Esophagus squamous epithelium (tissue), 5 donors: ENCODE measurements at places on chromosomes 7 and 10. TPM values are rescaled to one million over a fixed set of nuclear protein-coding genes. Genes with fewer than 3 reads are reported as not detected.

The C7orf57 gene
- total RNA-seq, result 0.57 TPM

DNA sequence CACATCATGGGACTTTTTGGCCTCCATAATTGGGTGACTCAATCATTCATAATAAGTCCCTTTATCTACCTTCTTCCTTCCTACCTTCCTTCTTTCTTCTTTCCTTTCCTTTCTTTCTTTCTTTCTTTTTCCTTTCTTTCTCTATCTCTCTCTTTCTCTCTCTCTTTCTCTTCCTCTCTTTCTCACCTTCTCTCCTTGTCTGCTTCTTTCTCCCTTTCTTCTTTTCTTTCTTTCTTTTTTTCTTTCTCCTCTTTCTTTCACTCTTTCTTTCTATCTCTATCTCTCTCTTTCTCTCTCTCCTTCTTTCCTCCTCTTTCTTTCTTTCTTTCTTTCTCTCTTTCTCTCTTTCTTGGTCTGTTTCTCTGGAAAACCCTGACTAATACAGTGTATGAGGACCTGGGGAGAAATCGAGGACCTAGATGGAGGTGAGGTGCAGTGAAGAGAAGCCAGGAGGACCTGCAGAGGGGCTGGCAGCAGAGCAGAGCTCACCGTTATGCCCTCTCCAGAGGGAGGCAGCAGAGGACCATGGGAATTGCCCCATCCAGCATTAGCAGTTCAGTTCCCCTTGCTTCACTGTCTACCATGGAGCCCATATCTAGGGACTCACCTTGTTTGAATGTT lies 52.7 kb upstream of the BTRC start:
- DNase-seq, result no peak

DNA sequence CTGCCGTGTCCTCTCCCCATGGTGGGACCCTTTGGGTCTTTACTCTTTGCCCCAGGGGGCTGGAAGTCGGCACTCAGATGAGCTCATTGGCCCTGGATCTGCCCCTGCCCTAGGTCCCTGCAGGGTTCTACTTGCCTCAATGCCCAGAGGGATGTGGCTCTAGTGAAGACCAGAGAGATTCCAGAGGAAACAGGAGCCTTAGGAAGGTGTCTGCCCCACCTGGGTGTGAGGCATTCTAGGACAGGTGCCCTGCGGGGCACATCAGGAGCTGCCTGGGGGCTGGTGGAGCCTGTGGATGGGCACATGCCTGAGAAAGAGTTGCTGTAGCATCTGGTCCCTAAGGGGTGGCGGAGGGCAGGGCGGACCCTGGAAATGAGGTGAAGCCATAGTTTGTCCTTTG lies 128.6 kb downstream of the ADCY1 start:
- no peak for DNase-seq

The FAM237B gene
- total RNA-seq, result not detected

The ZNF735 gene
- total RNA-seq, result not detected

The ZNF138 gene
- 11.3 TPM for total RNA-seq

DNA sequence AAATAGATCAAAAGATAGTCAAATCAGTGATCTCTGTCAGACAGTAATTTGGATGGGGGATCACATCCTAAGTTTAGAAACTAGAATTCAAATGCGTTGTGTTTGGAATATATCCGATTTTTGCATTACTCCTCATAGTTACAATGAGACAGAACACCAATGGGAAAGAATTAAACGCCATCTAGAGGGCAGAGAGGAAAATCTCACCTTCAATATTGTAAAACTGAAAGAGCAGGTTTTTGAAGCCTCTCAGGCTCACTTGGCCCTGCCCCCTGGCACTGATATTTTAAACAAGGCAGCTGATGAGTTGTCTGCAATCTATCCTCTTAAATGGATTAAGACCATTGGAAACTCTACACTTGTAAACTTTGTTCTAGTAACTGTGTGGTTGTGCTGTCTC lies 17.7 kb downstream of the FRG2B start:
- no peak for DNase-seq

DNA sequence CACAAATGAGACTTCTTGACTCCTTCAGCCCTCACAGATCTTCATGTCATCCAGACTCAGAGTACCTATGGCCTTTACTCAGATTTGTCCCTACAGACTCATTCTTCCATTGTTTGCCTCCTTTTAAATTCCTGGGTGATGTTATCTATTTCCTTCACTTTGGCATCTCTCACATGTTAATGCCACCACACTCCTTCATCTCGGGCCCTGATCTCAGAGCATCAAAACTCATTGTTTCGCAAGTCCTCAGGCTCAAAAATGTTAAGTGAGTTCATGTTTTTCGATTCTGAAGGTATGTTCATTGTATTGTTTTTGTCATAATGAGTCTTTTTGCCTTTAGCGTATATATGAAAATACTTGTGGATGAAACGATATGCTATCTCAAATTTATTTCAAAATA lies 62.3 kb upstream of the AHR start:
- DNase-seq, result no peak

The RAMP3 gene
- total RNA-seq, result 9.7 TPM

The RARRES2 gene
- total RNA-seq, result 1.1 TPM

- DNase-seq, result no peak
These were observed 26.0 kb downstream of the FRMPD2 start for GRCh38 chr10:48248462-48248861.

- DNase-seq, result no peak
These were observed 132.9 kb downstream of the PIP4K2A start for GRCh38 chr10:22581461-22581860.

DNA sequence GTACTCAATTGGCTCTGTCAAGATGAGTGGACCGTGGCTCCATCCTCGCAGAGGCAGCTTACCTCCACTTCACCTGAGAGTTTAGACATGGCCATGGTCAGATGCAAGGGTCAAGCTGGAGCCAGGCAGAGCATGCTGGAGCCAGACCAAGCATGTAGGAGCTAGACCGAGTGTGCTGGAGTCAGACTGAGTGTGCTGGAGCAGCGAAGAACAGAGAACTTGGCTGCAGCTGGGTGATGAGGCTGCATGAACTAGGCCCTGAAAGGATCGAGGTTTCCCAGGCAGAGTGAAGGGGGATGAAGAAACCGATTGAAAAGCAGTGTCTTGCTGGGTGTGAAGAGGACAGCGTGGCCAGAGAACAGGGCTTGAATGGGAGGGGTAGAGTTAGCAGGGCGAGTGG lies 86.1 kb downstream of the MKI67 start:
- no peak for DNase-seq

GRCh38 chr7:142854372-142855113 lies at the start of gene EPHB6:
Gene EPHB6 (plus strand): TSS chr7:142855076. CDS start chr7:142863228, 8,152 bp downstream.
- no peak for DNase-seq

DNA sequence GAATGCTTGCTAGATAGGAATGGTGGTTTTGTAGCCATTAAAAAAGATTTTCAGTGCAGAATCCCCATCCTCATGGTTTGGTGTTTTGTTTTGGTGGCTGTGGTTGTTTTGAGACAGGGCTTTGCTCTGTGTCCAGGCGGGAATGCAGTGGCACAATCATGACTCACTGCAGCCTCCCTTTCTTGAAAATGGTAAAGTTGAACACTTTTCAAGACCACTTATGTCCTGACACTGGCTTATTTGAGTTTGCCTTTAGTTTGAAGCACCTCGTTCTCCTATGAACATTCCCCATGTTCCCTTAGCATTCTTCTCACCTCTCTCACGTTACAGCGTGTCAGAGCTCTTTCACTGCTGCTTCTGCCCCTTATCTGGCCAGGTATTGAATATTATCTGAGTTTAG lies 140.1 kb downstream of the LRRC4 start:
- no peak for DNase-seq

GRCh38 chr10:37737336-37737735 lies 120.1 kb downstream of the ZNF248 start:
- DNase-seq, result no peak

DNA sequence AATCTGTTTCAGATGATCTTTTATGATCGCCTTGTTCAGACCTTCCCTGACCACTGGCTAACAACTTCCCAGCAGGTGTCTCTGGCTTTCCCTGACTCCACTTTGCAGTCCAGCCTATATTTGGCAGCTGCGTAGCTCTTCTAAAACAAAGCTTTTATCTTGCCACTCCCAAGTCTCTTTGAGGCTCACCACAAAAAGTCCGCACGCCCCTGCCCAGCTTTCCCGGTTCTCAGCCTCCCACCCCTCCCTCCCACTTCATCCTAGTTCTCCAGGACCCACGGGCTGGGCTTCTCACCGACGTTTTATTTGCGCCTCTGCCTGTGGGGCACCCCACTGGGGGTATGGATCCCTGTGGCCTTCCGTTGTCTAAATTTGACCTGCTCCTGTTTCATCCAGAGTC lies 58.9 kb upstream of the USP6NL start:
- no peak for DNase-seq

The RNF32 gene
- total RNA-seq, result not detected

The XRCC2 gene
- total RNA-seq, result 2.0 TPM

The RPEL1 gene
- total RNA-seq, result not detected
